Naive B cell (primary cell): ENCODE measurements at places on chromosomes 4 and X.
A peak's percentile ranks its signal among the peaks of the same experiment; 100 is the strongest.

- DNase-seq = no peak
Observed at GRCh38 chrX:43881410-43882293, 598 bp downstream of the MAOB start.

DNA sequence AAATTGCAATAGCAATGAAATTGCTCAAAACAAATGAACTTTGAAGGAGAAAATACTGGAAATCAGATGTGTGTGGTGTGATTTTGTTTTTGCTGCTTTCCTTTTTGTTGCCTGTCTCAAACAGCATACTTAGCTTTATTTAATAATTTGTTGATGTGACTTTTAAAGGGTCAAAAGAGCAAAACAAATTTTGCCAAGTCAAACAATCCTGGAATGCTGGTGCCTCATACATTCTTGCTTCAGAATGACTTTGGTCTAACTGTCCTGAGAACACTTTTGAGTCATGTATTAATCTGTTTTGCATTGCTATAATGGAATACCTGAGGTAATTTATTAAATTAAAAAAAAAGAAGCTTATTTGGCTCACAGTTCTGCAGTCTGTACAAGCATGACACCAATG, 3.4 kb downstream of the PF4V1 start:
- DNase-seq = no peak

DNA sequence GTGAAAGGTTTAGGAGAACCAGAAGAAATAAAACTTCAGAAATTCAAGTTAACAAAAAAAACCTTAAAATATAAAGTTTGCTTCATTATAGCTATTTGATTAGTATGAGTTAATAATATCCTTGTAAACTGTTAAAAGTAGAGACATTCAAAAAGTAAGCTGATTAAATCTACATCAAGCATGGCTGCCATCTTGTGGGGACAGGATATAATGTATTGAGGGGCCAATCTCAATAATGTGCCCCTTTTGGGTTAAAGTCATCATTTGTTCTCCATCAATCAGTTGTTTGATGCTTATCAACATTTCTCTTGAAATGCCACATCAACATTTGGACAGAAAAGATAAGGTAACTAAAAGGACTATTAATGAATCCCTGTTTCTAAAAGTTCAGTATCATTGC, 4.6 kb upstream of the GRID2 start:
- DNase-seq = no peak

- DNase-seq = no peak
Observed at GRCh38 chr4:107562316-107562715, 157.7 kb downstream of the PAPSS1 start.

DNA sequence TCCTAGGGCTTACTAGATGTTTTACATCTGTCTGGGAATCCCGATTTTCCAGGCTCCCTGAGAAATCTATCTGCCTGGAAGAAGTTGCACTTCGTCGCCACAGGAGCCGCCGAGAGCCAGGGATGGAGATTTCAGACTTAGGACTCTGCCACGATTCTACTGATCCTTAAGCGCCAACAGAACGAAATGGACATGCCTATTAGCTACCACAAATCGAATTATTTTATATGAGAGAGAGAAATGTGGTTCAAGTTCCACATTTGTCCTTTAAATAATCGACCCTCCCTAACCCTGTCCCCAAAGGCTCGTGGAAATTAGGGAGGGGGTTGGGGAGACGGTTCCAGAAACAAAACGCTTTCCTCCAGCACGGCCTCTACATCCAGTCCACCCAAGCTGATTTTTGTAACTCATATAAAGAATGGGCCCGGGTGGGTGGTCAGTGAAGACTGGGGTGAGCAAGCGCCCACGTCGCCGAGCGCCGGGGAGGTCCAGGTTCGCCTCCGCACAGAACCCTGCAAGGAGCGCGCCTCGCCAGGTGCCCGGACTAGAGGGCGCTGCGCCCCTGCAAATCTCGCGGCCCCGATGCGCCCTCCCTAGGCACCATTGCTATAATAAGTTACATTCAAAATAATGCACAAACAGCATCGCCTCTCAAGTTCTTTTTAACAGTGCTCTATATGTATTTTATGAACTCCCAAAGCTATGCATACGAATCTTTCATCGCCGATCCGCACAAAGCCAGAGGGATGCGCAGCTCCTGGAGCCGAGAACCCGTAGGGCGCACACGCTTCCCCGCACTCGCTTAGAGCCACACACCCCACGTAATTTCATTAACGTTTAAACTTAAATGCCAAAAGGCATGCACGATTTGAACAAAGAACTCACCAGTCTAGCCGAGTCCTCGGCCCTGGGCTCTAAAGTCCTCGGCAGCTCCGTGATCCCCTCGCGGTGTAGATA, 2.1 kb upstream of the FAT1 start:
- DNase-seq = no peak

- no peak for DNase-seq
Observed at GRCh38 chr4:73891739-73892405, 22.7 kb downstream of the CXCL1 start.

GRCh38 chr4:113641025-113641431, 120.5 kb downstream of the CAMK2D start:
- DNase-seq = peak; percentile 45

GRCh38 chr4:140937866-140938265, 181.7 kb upstream of the TBC1D9 start:
- no peak for DNase-seq

DNA sequence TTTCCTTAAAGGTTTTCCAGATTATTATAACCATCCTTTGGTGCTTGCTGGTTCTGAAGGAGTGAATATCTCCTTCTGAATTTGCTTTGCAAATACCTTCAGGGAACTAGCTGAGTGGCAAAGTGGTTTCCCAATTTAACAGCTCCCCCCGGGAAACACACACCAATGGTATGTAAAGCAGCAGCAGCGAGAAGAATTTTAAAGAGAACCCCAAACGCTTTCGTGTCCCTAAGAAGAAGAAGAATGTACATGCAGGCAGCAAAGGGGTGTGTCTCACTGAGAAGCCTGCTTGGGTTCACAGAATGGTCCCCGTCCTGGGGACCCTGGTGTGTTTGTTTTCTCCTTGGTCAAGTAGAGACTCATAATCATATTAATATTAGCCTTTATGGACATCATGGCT, 4.2 kb upstream of the AKAP17A start:
- no peak for DNase-seq

DNA sequence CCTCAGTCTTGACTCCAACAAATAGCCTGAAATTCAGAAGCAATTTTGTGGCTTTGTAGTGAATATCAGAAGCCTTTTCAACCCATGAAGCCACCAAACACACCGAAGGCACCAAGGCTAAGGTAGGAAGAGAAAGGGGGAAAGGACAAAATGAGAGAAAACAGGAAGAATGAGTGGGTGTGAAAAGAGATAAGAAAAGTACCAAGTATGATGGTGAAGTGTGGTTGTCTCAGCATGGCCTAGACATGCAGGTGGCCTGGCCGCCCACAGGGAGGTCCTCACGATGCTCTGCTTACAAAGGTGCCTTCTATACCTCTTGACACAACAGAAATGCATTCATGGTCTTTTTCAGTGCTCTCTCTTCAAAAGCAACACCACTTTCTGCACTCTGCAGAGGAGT, 34.9 kb downstream of the ACSL1 start:
- no peak for DNase-seq

DNA sequence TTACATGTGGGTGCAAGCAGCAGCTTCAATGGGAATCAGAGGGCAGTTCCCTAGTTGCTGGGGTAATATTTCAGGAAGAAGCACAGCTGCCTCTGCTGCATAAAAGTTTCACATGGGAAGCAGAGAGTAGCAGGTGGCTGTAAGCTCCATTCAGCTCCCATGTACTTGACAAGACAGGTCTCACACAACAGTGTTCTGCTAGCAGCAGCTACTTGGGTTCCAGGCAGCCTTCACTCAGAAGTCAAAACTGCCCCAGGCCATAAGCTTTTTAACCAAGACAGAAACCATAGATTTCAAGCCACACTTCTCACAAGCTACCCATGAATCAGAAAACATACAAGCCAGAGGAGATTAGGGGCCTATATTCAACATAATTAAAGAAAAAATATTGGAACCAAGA, 41.4 kb upstream of the SPIN2A start:
- DNase-seq = no peak

DNA sequence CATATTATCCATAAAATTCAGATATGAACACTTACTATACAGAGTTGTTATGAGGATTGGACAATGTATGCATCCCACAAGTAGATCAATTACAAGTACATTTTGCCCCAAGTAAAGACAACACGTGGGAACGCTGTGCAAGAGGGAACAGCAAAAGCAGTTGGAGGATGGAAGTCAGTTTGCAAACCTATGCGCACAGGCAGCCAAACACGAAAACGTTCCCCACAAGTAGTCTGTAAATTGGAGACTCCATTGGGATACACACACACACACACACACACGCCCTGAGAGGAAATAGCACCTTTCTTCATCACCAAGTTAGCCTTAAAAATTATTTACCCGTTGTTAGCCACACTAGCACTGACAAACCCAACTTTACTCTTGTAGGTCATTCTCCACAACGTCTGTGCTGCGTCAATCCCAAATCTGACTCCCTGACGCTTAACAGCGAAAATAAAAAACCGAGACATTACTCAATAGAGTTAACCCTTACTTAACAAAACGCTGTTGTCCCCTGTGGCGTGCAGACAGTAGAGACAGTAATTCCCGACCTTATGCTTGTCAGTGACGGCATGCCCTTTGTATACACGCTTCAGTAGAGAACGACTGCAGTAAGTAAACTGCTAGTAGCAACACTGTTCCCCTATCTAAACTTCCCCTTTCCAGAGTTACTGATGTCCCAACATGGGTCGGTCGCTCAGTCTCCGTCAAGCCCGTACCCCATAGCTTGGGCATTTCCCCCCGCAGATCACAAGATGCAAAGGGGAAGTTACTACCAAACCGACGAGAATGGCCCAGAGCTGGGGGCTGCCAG, 730 bp downstream of the MANBA start:
- DNase-seq = peak; percentile 96

- DNase-seq = no peak
Observed at GRCh38 chr4:98166025-98166730, 22.9 kb upstream of the STPG2 start.

- DNase-seq = no peak
Observed at GRCh38 chr4:146073517-146073916, 102.0 kb upstream of the LSM6 start.

DNA sequence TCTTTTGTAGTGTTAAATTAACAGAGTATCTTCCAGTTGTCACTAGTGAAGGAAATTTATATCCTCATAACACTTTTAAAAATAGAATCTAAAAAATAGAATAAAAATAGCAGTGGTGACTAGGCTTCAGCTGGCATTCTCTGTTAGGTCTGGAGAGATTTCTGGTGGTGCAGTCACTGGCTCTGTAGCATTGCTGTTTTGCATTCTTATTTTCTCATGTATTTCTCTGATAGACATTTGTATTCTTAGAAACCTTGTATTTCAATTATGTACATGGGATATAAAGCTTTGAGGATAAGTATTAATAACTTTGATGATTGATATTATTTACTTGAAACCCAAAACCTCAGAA, 87.6 kb downstream of the TMEM131L start:
- DNase-seq = no peak

GRCh38 chr4:173237152-173237551, 68.5 kb downstream of the GALNT7 start:
- no peak for DNase-seq

DNA sequence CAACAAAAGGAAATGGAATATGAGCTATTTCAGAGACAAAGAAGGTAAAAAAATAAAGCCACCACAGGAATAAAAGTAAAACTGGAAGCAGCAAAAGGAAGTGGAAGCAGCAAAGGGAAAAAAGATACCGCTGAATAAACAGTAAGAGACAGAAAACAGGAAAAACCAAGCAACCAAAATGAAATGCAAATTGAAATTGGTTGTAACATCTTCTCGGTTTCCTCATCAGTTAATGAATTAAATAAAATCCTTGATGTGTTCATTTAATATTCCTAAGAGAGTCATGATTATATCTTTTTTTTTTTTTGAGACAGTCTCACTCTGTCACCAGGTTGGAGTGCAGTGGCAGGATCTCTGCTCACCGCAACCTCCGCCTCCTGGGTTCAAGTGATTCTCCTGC, 132.8 kb downstream of the DLG3 start:
- DNase-seq = no peak

DNA sequence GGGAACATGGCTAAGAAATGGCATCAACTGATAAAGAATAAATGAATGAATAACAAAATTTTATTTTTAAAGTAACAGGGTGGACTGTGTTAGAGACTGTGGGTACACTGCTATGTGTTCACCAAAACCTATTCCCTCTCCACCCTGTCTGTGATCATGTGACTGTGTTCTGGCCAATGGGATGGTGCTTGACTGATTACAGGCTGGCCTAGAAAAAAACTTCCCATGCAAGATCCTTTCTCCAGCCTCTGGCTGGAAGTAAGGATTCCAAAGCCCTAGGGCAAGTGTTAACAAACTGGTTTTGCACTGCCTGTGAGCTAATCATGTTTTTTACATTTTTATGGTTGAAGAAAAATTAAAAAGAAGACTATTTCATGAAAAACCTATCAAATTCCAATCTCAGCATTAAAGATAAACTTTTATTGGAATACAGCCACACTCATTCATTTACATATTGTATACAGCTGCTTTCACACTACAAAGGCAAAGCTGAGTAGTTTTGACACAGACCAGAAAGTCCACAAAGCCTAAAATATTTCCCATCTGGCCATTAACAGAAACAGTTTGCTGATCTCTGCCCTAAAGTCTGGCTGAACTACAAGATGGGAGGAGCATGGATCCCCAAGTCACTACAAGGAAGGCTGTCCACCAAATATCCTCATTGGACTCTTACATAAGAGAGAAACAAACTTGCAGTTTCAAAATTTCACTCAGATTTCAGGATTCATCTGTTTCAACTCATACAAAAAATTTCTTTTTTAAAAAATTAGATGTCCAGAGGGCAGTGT, 133.2 kb downstream of the ARHGAP6 start:
- no peak for DNase-seq

- no peak for DNase-seq
Observed at GRCh38 chr4:25955705-25956104, 41.7 kb downstream of the SMIM20 start.

GRCh38 chr4:83581411-83582288, 45.7 kb downstream of the GPAT3 start:
- peak; percentile 58 for DNase-seq

- peak; percentile 26 for DNase-seq
Observed at GRCh38 chr4:151801547-151802516, 41.0 kb upstream of the GATB start.

DNA sequence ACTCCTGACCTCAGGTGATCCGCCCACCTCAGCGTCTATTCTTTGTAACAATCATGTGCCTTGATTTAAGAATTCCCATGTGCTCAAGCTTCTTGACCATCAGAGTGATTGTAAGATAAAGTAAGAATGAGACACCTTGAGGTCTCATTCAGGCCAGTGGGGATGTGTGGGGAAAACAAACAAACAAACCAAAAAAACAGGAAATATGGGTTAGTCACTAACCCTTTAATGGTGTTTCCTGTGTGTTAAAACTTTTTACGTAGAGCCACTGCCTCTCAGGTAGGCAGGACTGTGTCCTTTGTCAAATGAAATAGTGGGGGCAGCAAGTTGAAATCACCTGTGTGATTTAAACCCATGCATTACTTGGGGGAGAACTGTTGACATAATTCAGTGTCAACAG, 91.5 kb upstream of the DHRSX start:
- DNase-seq = no peak
